ENCODE measurements at places on chromosomes 5 and 9.

- DNase-seq = no peak
These were observed 119.3 kb downstream of the SSBP2 start for GRCh38 chr5:81631621-81632020.

GRCh38 chr9:131673531-131673930 is 66.3 kb downstream of the RAPGEF1 start:
- DNase-seq = no peak

- DNase-seq = peak; percentile 79
These were observed 123.9 kb upstream of the HAPLN1 start for GRCh38 chr5:83844449-83845068.

GRCh38 chr9:129012893-129013448 is 15.2 kb downstream of the SH3GLB2 start:
- no peak for DNase-seq

DNA sequence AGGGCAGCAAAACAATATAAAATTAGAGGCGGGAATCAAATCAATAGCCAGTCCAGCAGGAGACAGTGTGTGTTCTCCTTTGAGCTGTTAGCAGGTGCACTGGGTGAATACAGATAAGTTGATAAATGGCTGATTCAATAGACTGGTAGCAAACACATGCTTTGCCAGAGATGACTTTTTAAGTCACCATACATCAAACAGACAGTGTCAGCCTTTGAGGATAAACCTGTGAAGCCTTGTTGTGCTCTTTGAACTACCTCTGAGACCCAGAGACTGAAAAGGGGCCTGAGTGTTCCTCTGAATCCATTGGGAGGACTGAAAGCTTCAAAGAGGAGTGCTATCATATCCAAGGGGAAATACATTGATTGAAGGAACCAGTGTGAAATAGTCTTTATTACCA is 301.9 kb downstream of the RASEF start:
- no peak for DNase-seq

DNA sequence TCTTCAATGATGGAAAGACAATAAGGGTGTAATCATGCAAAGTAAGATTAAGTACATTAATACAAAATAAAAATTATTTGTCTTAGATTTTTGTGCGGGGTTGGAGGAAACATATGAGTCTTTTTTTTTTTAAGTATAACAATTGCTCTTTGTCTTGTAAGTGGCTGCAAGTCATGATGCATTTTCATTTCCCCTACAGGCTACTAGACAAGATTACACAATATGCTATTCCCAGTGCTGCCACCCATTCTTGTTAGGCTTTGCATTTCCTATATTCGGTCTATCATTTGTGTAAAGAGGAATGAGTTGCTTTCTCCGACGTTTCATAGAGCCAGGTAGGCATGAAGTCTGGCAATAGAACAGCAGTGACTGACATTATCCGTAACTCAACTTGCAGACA is 294.2 kb upstream of the CYLC2 start:
- no peak for DNase-seq

GRCh38 chr5:167797933-167798332 is 493.5 kb upstream of the WWC1 start:
- no peak for DNase-seq

GRCh38 chr9:18359335-18359734 is 114.6 kb upstream of the ADAMTSL1 start:
- DNase-seq = peak; percentile 36

- DNase-seq = no peak
These were observed 572 bp downstream of the ZDHHC21 start for GRCh38 chr9:14692470-14693250.

GRCh38 chr5:122091936-122092600 is 14.0 kb upstream of the LOX start:
- peak; percentile 54 for DNase-seq

GRCh38 chr9:35556776-35557175 is 48.3 kb upstream of the TESK1 start:
- DNase-seq = no peak

DNA sequence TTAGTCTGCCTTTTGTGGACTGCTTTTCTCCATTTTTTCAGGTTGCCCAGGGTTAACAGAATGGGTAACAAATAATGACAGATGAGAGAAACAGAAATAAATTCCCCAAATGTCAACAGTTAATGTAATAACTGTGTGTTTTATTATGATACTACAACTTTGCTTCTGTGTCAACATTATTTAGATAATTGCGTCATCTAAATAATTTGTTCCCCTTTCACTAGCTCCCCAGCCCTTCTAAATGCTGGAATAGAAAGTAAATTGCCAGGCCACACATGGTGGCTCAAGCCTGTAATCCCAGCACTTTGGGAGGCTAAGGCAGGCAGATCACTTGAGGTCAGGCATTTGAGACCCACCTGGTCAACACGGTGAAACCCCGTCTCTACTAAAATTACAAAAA is 53.5 kb downstream of the RNF38 start:
- DNase-seq = no peak

DNA sequence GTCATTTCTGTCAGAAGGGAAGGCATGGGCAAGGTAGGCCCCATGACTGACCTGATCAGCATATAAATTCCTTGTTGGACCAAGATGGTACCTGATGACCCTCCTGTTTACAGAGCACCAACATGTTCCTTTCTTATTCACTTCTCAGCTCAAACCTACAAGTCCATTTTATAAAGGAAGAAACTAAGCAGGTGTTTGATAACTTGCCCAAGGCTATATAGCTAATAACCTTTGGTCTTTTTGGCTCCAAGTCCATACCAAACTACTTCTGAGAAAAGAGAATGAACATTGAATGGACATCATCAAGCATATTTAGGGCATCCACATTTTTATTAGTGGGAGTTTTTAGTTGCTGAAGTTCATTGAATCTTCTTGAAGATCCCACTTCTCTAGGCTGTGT is 125.2 kb downstream of the GALNT10 start:
- DNase-seq = no peak

- peak; percentile 31 for DNase-seq
These were observed 4.4 kb upstream of the EBF1 start for GRCh38 chr5:159104051-159104651.

DNA sequence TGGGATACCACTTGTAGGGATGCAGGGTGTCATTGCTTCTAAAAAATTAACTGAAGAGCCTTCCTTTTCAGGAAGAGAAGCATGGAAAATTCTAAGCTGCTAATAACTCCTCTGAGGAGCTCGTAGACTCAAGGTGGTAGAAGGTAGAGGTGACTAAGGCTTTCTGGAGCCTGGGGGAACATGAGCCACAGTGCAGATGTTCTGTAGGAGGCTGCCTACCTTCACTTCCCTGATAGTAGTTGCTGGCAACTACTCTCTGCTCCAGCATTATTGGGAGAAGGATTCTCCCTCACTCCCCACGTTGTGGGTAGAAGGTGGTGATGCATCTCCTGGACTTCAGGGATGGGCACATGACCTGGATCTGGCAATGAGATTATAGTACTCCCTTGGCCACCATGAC is 86.7 kb upstream of the STARD4 start:
- DNase-seq = no peak

DNA sequence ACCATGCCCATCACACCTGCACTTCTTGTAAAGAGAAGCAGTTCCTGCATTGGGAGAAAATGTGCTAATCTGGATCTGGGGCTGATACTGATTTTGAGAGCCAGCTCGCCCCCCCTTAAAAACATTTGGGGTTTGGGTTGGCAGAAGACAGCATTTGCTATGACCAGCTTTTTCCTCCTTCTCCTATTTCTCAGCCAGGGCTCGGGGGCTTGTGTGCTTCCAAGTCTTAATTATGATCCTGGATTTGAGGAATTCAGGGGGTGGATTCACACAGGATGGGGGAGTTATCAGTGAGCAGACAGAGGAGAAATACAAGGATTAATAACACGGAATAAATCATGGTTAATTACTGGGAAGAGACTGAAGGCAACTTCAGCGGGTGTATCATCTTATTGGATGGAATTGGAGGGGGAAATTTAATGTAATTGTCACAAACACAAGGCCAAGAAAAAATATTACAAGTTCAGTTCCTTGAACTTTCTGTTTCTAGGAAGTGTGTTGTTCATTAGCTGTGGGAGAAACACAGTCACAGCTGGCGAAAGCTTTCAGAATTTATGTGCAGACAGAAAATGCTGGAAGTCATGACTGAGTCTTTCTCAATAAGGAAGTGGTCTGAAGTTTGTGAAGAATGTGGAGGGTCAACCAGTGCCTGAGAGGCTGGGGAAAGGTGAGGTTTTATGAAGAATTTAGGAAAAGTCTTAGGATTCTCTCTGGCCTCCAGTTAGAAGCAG is 15.3 kb downstream of the C9orf152 start:
- peak; percentile 84 for DNase-seq

DNA sequence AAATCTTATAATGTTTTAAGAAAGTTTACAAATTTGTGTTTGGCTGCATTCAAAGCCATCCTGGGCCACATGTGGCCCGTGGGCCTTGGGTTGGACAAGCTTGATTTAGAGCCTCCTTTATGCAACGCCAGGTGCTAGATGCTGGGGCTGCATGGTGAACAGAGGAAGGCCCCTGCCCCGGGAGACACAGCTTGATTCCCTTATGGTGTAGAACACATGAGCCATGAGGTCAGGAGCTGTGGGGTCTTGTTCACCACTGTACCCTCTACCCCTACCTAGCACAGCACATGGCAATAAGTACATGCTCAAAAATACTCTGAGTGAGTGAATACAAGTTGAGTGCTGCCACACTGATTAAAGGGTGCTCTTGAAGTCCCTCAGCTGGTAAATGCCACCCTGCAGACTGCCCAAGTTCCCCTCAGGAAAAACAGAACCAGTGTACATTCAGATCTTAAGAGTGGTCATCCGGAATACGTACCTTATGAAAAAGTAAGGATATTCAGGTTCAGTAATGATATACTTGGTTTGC is 71.9 kb downstream of the ARRDC3 start:
- DNase-seq = no peak

DNA sequence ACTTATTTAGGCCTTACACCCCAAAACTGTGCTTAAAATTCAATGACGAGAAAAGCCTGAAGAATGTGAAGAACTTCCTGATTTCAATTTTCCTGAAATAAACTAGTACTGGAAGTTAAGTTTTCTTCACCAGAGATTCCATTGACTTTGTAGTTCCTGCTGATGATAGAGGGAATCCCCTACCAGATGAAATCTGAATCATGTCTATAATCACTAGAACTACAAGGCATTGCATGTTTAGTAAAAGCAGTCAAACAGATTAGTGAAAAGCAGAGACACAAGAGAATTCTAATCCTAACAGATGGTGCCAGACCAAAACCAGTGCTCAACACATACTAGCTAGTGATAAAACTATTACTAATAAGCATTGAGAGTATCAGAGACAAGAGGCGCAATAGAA is 130.0 kb downstream of the PDE4D start:
- DNase-seq = peak; percentile 25

DNA sequence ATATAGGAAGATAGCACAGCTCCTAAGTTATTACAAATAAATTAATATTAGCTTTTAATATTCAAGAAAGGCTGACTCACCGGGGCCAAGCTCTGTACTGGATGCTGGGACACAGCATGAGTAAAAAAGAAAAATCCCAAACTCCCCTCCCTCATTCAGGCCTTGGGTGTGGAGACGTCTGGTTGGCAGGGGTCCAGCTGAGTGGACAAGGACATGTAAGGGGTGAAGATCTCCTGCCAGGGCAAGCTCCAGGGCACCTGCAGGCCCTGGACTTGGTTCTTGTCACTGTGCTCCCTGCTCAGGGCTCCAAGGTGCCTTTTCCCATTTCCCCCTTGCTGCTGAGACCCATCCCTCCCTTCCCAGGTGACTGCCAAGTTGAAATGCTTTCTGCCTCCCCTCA is 388.5 kb downstream of the ENC1 start:
- DNase-seq = no peak

GRCh38 chr9:93533863-93534262 is 42.5 kb upstream of the PHF2 start:
- DNase-seq = no peak

- peak; percentile 56 for DNase-seq
These were observed 14.9 kb upstream of the MACIR start for GRCh38 chr5:103243665-103244064.

DNA sequence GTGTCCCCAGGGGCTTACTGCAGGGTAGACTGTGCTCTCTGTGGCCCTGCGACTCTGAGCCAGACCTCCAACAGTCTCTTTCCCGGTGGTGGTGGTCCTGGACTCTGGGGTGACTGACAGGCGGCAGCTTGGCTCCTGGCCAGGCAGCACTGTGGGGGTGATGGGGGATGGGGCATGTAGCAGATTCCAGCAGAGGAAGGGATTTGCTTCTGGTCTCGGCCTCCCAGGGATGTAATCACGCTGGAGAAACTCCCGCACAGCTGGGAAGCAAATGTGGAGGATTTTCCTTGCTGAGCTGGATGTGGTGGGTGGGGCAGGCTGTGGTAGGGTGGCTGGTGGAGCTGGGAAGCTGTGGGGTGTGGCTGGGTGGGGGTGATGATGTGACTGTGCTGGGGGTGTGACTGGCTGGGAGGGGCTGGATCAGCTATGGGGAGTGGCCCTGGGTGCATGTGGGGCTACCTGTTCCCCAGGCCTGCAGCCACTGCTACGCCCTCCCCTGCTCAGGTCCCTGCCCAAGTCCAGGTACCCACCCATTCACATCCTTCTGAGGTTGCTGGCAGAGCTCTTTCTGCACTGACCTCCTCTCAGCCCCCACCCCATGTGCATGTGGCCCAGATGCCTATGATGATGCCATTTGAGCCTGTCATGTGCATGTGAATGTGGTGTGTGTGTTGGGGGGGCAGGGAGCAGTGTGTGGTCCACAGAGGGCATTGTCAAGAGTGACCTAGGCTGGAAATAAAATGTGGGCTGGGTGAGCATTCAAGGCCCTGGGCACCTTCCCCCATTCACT is 3.8 kb downstream of the NDST1 start:
- DNase-seq = peak; percentile 55

DNA sequence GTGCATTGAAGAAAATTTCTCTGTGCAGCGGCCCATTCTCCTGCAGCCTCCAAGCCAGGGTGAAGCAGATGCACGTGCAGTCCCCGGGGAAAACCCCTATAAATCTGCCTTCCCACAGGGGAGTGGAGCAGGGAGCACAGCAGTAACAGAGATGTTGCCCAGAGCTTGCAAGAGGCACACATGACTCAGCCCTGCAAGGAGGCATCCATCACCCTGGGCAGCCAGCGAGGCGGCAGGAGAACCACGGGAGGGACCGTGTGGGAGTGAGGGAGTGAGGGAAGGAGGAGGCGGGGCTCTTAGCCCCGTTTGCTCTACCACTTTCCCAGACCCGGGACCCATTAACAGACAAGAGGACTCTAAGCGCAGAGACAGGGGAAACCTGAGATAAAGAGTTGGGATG is 96.2 kb upstream of the ARAP3 start:
- DNase-seq = peak; percentile 72

- DNase-seq = no peak
These were observed 73.8 kb downstream of the NEK6 start for GRCh38 chr9:124331580-124331979.

DNA sequence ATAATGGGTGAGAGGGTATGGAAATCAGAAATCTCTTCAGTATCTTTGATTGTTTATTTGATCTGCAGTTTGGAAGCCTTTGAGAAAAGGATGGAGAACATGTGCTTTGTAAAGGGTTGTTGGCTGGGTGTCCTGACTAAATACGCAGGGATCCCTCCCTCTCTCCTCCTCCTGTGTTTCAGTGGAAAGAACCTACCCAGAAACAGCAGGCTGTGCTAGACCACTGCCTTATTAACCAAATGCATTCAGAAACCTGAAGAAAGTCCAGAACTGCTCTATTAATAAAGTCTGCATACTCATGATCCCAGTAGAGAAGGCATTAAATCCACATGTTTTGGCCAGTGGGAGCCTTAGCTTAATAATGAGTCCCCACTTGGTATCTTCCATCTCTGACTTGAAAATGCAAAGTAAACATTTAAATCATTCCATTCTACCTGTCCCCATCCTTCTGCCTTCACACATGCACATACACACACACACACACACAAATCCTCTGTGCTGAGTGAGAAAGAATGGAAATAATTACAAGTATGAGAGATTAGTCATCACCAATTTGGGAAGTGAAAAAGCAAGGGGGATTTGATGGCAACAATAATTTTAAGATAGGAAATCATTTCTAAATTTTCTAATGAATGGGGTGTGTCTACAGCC is 10.0 kb upstream of the LECT2 start:
- DNase-seq = peak; percentile 19

Data from cardiac fibroblast (primary cell).